G401 (cell line): ENCODE measurements at places on chromosomes 4 and X.

- no peak for DNase-seq
Observed at GRCh38 chrX:9785944-9786797, at the start of gene SHROOM2. SHROOM2 (plus strand) TSS chrX:9786429; CDS start chrX:9786546, 117 bp downstream.

- no peak for DNase-seq
Observed at GRCh38 chr4:187908079-187908561, 87.5 kb upstream of the ZFP42 start.

DNA sequence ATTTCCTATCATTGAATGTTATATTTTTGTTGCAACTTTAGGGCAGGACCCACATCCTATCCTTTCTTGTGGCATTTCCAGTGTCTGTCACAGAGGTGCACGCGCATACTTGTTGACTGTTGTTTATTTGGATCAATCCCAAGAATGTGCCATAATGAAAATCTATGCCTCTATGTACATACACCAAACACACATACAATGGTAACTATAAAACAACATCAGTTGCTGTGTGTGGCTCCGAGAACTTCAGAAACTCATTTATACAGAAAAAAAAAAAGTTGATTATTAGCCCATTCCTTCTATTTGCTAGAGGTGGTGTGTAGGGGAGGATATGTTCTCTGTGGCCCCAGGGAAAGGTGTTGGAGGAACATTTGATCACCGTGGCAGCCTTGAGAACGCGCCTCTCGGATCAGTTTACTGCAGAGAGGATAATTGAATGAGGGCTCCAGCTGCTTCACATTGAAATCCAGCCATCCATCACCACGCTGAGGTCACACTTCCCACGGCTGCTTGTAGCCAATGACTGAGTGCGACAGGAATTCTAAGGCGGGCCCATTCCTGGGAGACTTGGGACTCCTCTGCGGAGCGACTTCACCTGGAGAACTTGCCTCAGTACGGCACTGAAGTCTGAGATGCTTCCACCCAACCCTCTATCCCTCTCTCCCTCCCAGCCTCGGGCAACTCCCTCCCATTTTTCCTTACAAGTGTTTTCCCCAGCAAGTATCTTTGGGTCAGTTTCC is 19.5 kb downstream of the SMPX start:
- DNase-seq = no peak

GRCh38 chr4:137890812-137891211 is 351.3 kb downstream of the SLC7A11 start:
- no peak for DNase-seq

DNA sequence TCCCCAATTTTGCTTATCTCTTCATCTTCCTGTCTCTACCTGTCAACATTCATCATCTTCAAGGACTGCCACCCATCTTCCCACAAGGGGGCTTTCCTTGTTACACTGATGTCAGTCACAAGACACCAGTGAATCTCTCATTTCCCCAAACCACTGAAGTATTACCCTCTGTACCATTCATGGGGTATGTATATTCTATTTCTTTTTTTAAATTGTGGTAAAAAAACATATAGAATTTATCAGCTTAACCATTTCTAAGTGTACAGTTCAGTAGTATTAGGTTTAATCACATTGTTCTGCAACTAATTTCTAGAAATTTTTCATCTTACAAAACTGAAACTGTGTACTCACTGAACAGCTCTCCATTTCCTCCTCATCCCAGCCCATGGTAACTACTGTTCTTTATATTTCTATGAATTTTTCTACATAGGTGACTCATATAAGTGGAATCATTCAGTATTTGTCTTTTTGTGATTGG is 98.6 kb downstream of the LARP7 start:
- DNase-seq = no peak

- DNase-seq = peak; percentile 52
Observed at GRCh38 chrX:119729408-119730201, 28.8 kb upstream of the SOWAHD start.
